ENCODE measurements at places on chromosomes 1 and 21. TPM values are rescaled to one million over a fixed set of nuclear protein-coding genes. Genes with fewer than 3 reads are reported as not detected.

The SKI gene
- 76.5 TPM for total RNA-seq

DNA sequence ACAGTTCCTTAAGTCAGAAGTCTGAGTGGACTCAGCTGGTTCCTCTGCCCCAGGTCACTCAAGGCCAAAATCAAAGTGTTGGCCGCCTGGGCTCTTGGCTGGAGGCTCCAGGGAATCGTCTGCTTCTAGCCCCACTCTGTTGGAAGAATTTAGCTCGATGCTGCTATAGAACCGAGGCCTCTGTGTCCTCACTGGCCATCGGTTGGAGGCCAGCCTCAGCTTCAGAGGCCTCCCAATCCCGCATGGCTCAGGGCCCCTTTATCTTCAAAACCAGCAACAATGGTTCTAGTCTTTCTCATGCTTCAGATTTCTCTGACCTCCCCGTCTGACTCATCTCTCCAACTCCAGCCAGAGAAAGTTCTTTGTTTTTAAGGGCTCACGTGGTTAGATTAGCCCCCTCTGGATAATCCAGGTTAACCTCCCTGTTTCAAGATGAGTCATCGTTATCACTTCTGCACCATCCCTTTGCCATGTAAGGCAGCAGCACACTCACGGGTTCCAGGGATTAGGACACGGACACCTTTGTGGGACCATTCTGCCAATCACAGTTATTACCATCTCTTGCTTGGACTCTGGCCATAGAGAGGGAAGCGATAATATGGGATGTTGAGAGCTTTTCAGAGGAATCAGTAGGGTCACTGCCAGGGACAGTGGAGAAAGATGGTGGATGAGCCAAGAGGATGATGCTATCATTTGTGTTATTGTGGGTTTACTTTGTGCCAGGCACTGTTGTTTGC is 13.6 kb downstream of the FHAD1 start:
- H3K4me3 ChIP-seq: no peak overlapping the region
- H3K36me3 ChIP-seq: no peaks in the 10 kb centered on the region

The IVL gene
- not detected for total RNA-seq

DNA sequence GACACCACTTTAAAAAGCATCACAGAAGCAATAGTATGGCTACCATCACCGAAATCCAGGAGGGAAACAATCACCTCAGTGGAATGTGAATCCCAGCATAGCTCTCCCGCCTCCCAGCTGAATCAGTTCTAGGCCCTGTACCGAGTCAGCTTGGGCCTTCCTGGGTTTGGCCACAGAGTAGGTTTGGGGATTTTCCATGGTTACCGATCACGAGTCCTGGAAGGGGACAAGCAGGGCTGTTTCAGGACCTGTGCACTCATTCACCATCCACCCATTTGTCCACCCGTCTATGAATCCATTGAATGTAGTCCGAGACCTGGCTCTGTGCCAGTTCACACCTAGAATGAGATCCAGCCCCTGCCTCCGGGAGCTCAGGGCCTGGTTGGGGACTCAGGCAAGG is 94.2 kb downstream of the ARHGEF10L start:
- H3K27ac ChIP-seq: no peak overlapping the region
- peaks cover 11% of the 10 kb centered on the region for H3K4me1 ChIP-seq
- no peak for DNase-seq
- no peaks in the 10 kb centered on the region for H3K27me3 ChIP-seq
- no peaks in the 10 kb centered on the region for H3K36me3 ChIP-seq
- no peak overlapping the region for H3K4me3 ChIP-seq

- no peaks in the 10 kb centered on the region for H3K36me3 ChIP-seq
- no peaks in the 10 kb centered on the region for H3K4me1 ChIP-seq
- H3K27me3 ChIP-seq: no peaks in the 10 kb centered on the region
- DNase-seq: no peak
These were observed 13.9 kb upstream of the ASAP3 start for GRCh38 chr1:23497777-23498439.

GRCh38 chr1:6971048-6971447 is 185.8 kb downstream of the CAMTA1 start:
- H3K4me1 ChIP-seq: no peaks in the 10 kb centered on the region
- no peaks in the 10 kb centered on the region for H3K36me3 ChIP-seq
- H3K27ac ChIP-seq: no peak overlapping the region
- DNase-seq: no peak
- no peak overlapping the region for H3K4me3 ChIP-seq
- peaks cover 21% of the 10 kb centered on the region for H3K27me3 ChIP-seq

The FAAH gene
- total RNA-seq: 111 TPM

The MPL gene
- 1.7 TPM for total RNA-seq

DNA sequence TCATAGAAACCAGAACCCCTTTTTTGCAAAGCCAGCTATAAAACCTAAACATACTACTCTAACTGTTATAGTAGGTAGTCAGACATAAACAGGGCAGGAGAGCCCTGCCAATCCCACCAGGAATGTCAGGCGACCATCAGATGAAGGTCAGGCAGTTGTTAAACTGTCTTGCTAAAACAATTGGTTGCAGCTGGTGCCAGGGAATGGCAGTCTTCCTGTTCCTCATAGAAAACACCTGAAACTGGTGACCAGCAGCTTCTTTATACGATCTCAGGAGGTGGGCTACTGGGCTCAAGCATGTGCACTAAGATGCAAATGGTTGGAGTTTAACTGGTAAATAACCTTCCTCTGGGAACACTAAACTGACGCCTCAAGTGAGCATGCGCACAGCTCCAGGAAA is 224.1 kb downstream of the COL11A1 start:
- H3K36me3 ChIP-seq: no peaks in the 10 kb centered on the region
- no peak overlapping the region for H3K4me3 ChIP-seq
- H3K27me3 ChIP-seq: no peaks in the 10 kb centered on the region
- no peaks in the 10 kb centered on the region for H3K4me1 ChIP-seq

- no peaks in the 10 kb centered on the region for H3K4me1 ChIP-seq
- H3K4me3 ChIP-seq: no peak overlapping the region
- DNase-seq: no peak
- no peak overlapping the region for H3K27ac ChIP-seq
These were observed 171.7 kb downstream of the HUNK start for GRCh38 chr21:32044205-32045180.

The CYP4A11 gene
- total RNA-seq: 0.42 TPM

- H3K36me3 ChIP-seq: no peaks in the 10 kb centered on the region
- no peaks in the 10 kb centered on the region for H3K27me3 ChIP-seq
- no peak overlapping the region for H3K27ac ChIP-seq
- H3K4me3 ChIP-seq: no peak overlapping the region
- no peaks in the 10 kb centered on the region for H3K4me1 ChIP-seq
These were observed 151.6 kb downstream of the AJAP1 start for GRCh38 chr1:4805987-4806386.

The NFASC gene
- 99.3 TPM for total RNA-seq

The SMIM1 gene
- total RNA-seq: 23.1 TPM

DNA sequence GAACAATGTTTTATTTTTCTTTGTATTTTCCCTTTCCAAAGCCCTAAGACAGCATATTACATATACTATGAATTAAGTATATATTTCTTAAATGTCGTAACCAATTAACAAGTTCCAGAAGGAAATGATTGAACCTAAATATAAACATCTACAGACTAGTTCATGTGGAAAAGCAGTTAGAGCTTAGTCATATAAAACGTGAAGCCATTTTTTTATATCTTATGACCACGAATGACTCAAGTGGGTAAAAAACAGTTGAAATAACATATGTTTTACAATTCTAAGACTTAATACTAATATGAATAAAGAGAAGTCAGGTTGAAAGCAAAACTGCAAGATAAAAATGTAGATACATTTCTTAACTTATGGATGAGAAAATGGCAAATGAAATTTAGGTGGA is 307.3 kb downstream of the BRINP3 start:
- H3K4me3 ChIP-seq: no peak overlapping the region
- DNase-seq: no peak
- no peak overlapping the region for H3K27ac ChIP-seq
- no peaks in the 10 kb centered on the region for H3K4me1 ChIP-seq
- no peaks in the 10 kb centered on the region for H3K27me3 ChIP-seq

GRCh38 chr1:119409731-119410130 is 5.2 kb upstream of the HSD3B2 start:
- no peak overlapping the region for H3K4me3 ChIP-seq
- no peak for DNase-seq
- no peaks in the 10 kb centered on the region for H3K27me3 ChIP-seq
- no peaks in the 10 kb centered on the region for H3K36me3 ChIP-seq
- no peaks in the 10 kb centered on the region for H3K4me1 ChIP-seq
- H3K27ac ChIP-seq: no peak overlapping the region

The NOS1AP gene
- total RNA-seq: 4.6 TPM

The RGSL1 gene
- not detected for total RNA-seq

DNA sequence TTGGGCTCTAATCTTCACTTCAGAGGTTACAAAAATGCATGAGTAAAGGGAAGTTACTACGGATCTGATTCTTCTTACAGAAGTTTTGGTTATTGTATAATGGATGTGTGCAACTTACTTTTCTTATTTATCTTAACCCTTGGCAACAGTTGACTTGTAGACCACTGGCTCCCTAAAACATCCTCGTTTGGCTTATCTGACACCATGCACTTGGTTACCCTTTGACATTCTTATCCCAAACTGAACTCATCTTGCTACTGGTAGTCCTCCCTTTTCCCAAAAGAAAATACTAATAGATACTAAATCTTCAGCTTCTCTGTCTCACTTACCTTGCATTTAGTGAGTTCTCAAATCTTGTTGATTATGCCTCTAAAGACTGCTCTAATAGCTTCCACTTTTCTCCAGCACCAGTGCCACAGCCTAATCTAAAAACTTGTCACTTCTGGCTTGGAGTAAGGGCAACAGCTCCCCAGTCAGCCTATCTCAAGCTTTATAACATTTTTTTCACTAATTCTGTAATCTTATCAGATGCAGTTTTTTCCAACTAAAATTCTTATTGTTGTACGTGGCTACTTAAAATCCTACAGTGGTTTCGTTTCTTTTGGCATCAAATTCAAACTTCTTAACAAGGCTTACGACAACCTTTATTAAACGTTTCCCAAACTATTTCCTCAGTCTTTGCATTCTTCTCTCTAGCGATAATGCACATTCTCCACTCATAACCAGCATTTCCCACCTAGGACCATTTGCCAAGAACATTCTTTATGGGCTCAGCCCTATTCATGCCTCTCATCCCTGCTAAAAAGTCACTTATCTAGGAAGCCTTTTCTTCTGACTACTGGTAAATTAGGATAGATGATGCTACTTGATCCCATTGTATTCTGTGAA is 204.2 kb downstream of the KCNT2 start:
- H3K27me3 ChIP-seq: no peaks in the 10 kb centered on the region
- peaks cover 47% of the 10 kb centered on the region for H3K4me1 ChIP-seq
- H3K4me3 ChIP-seq: no peak overlapping the region
- no peak for DNase-seq
- no peak overlapping the region for H3K27ac ChIP-seq

DNA sequence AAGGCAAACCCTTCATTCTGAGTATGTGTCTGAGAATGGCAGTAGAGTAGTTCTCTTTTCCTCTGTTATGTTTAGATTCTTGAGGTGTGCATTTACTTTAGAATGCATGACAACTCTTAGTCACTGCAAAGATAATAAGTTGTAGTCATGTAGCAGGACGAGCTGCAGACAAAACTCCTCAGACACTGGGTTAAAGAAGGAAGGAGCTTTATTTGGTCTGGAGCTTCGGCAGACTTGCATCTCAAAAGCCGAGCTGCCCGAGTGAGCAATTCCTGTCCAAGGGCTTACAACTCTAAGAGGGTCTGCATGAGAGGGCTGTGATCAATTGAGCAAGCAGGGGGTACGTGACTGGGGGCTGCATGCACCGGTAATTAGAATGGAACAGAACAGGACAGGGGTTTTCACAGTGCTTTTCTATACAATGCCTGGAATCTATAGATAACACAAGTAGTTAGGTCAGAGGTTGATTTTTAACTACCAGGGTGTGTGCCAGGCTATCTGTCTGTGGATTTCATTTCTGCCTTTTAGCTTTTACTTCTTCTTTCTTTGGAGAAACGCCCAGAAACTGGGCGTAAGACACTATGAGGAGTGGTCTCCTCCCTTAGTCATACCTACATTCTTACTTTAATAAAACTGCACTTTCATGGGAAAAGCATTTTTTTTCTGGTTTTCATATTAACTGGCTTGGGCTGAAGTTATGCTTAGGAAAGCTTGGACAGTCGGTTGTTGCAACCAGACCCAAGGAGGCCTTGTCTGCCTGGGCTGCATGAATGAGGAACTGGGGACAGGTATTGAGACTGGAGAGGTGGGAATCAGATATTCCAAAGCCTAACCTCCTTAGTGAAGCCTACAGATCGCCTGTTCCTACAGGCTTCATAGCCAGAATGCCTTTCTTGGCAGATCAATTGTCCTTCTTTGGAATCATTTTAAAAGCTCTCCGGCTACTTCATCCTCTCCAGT is 115.1 kb downstream of the RHOU start:
- no peaks in the 10 kb centered on the region for H3K4me1 ChIP-seq
- H3K27ac ChIP-seq: no peak overlapping the region
- DNase-seq: no peak

The TIPRL gene
- 25.3 TPM for total RNA-seq

GRCh38 chr1:46607345-46608130 is 3.5 kb upstream of the MKNK1 start:
- H3K4me3 ChIP-seq: no peak overlapping the region
- peak overlapping the region; percentile 8 for H3K27ac ChIP-seq
- no peaks in the 10 kb centered on the region for H3K27me3 ChIP-seq
- H3K36me3 ChIP-seq: peaks cover 51% of the 10 kb centered on the region
- no peaks in the 10 kb centered on the region for H3K4me1 ChIP-seq

The EDN2 gene
- total RNA-seq: 0.78 TPM

GRCh38 chr1:33237579-33237978 is 18.7 kb upstream of the ZNF362 start:
- no peaks in the 10 kb centered on the region for H3K4me1 ChIP-seq
- H3K27ac ChIP-seq: no peak overlapping the region
- no peaks in the 10 kb centered on the region for H3K27me3 ChIP-seq
- H3K36me3 ChIP-seq: no peaks in the 10 kb centered on the region
- no peak for DNase-seq

The AMPD1 gene
- not detected for total RNA-seq

- H3K4me3 ChIP-seq: no peak overlapping the region
- peaks cover 74% of the 10 kb centered on the region for H3K27me3 ChIP-seq
- no peaks in the 10 kb centered on the region for H3K36me3 ChIP-seq
- no peaks in the 10 kb centered on the region for H3K4me1 ChIP-seq
- H3K27ac ChIP-seq: no peak overlapping the region
These were observed 19.2 kb upstream of the CDK18 start for GRCh38 chr1:205484985-205485967.

GRCh38 chr1:115679141-115679611 is 37.4 kb downstream of the VANGL1 start:
- peak; percentile 14 for DNase-seq
- H3K36me3 ChIP-seq: no peaks in the 10 kb centered on the region
- no peak overlapping the region for H3K27ac ChIP-seq
- no peak overlapping the region for H3K4me3 ChIP-seq
- H3K4me1 ChIP-seq: no peaks in the 10 kb centered on the region

The HRNR gene
- not detected for total RNA-seq

- no peaks in the 10 kb centered on the region for H3K36me3 ChIP-seq
- no peak for DNase-seq
- no peak overlapping the region for H3K4me3 ChIP-seq
- peaks cover 31% of the 10 kb centered on the region for H3K4me1 ChIP-seq
- no peak overlapping the region for H3K27ac ChIP-seq
These were observed 235.3 kb upstream of the C1orf105 start for GRCh38 chr1:172185211-172185610.
